IPS DF 6.9 (cell line): ENCODE measurements at places on chromosomes 12 and 14.

DNA sequence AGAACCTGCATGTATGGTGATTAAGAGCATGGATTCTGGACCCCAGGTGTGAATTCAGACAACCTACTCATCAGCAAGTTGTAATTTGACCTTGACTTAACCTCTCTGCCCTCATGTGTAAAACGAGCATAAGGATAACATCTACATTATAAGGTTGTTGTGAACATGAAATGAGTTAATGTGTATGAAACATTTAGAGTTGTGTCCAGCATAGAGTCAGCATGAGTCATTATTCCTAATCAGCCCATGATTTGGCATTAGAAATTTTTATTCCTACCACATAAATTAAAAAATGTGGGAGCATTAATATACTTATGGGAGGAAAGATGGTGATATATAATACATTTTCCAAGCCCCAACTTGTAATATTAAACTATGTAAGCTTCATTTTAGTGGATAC is 95.9 kb upstream of the DDHD1 start:
- no peaks in the 10 kb centered on the region for H3K27me3 ChIP-seq
- no peaks in the 10 kb centered on the region for H3K4me1 ChIP-seq
- no peak for DNase-seq
- no peak overlapping the region for H3K4me3 ChIP-seq
- H3K36me3 ChIP-seq, result no peaks in the 10 kb centered on the region

DNA sequence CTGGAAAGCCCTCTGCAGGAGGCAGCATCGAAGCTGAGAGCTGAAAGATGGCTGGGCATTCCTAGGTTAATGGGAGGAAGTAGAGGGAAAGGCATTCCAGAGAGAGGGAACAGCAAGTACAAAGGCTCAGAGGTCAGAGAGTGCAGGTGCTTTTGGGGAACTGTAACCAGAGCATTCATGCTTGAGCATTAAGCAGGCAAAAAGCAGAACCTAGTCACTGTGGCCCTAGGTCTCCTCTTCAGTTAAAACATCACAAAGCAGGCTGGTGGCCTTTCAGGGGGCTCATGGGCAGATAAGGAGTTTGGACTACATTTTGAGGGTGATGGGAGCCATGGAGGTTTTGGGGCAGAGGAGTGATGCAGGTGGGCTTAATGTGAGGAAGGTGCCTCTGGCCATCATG is 169.2 kb upstream of the MYL2 start:
- DNase-seq, result no peak
- H3K27me3 ChIP-seq, result no peaks in the 10 kb centered on the region
- H3K4me3 ChIP-seq, result no peak overlapping the region

DNA sequence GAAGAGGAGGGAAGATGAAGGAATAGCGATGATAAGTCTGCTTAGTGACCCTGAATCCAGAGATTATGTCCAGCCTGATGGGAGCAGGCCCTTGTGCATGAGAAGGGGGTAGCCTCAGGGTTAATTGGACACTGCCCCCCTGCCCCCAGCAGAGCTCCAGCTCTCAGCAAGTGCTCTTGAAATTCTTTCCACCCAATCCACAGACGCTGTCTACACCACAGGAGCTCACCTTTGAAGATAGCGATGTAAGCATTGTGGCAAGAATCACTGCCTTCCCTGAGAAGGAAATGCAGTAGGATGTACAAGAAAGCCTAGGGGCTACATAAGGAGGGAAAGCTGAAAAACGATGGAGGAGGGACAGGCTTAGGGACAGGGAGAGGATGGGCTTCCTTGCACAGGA is 39.4 kb downstream of the CRACR2A start:
- peaks cover 2% of the 10 kb centered on the region; the same call in 1 of the 2 replicates for H3K4me1 ChIP-seq
- no peak overlapping the region for H3K4me3 ChIP-seq
- DNase-seq, result peak; percentile 22
- no peak overlapping the region for H3K27ac ChIP-seq
- H3K27me3 ChIP-seq, result no peaks in the 10 kb centered on the region

- no peak overlapping the region for H3K4me3 ChIP-seq
- H3K36me3 ChIP-seq, result no peaks in the 10 kb centered on the region
- no peaks in the 10 kb centered on the region for H3K4me1 ChIP-seq
- 0 out of 2 replicates have a peak, but pooled peaks cover 1% of the 10 kb centered on the region for H3K27me3 ChIP-seq
Observed at GRCh38 chr14:39841088-39841487, 408.9 kb upstream of the FBXO33 start.

DNA sequence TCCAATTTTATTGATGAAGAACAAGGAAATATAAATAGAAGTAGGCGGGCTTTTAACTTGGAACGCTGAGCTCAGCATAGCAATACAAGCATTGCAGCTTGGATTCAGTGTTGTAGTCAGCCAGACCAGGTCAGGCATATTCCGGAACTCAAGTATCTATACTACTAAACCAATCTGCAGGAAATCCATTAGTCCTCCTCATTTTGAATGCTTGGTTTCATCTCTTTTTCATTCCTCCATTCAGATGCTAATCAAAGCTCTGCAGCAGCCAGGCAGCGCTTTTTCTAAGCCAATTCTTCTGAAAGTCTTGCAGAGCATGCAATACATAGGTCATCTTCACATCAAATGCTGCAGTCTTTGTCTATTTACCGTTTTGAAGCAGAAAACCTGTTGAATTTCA is 49.0 kb downstream of the KIF21A start:
- H3K4me1 ChIP-seq, result peaks cover 8% of the 10 kb centered on the region; the same call in 1 of the 2 replicates
- H3K36me3 ChIP-seq, result no peaks in the 10 kb centered on the region; the same call in 1 of the 2 replicates
- H3K4me3 ChIP-seq, result no peak overlapping the region
- H3K27ac ChIP-seq, result no peak overlapping the region
- DNase-seq, result peak; percentile 50

DNA sequence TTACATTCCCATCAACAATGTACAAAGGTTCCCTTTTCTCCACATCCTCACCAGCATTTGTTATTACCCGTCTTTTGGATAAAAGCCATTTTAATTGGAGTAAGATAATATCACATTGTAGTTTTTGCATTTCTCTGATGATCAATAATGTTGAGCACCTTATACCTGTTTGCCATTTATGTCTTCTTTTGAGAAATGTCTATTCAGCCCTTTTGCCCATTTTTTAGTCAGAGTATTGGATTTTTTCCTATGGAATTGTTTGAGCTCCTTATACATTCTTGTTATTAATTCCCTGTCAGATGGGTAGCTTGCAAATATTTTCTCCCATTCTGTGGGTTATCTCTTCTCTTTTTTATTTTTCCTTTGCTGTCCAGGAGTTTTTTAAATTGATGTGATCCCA is 10.7 kb upstream of the OR8S1 start:
- no peak overlapping the region for H3K4me3 ChIP-seq
- DNase-seq, result no peak
- H3K27ac ChIP-seq, result no peak overlapping the region
- H3K27me3 ChIP-seq, result no peaks in the 10 kb centered on the region

DNA sequence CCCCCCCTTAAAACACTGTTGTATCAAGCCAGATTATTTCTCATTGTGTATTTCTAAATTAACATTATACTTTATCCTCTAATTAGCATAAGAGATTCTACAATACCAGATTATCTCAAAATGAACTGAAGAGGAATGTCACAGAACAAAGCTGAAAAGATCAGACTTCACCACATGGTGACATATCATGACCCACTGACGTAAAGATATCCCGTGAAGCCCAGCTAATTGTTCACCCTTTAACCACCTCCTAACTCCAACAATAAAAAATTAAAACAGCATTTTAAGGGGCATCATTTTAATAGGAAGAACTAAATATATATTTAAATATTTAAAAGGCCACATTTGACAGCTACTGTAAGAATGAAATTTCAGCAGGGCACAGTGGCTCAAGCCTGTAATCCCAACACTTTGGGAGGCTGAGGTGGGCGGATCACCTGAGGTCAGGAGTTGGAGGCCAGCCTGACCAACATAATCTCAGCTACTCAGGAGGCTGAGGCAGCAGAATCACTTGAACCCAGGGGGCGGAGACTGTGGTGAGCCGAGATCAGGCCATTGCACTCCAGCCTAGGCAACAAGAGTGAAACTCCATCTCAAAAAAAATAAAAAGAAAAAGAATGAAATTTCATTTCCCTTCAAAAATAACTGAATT is 29.0 kb downstream of the CDK17 start:
- H3K4me1 ChIP-seq, result no peaks in the 10 kb centered on the region
- H3K27ac ChIP-seq, result no peak overlapping the region
- H3K27me3 ChIP-seq, result no peaks in the 10 kb centered on the region
- no peaks in the 10 kb centered on the region for H3K36me3 ChIP-seq
- no peak overlapping the region for H3K4me3 ChIP-seq

DNA sequence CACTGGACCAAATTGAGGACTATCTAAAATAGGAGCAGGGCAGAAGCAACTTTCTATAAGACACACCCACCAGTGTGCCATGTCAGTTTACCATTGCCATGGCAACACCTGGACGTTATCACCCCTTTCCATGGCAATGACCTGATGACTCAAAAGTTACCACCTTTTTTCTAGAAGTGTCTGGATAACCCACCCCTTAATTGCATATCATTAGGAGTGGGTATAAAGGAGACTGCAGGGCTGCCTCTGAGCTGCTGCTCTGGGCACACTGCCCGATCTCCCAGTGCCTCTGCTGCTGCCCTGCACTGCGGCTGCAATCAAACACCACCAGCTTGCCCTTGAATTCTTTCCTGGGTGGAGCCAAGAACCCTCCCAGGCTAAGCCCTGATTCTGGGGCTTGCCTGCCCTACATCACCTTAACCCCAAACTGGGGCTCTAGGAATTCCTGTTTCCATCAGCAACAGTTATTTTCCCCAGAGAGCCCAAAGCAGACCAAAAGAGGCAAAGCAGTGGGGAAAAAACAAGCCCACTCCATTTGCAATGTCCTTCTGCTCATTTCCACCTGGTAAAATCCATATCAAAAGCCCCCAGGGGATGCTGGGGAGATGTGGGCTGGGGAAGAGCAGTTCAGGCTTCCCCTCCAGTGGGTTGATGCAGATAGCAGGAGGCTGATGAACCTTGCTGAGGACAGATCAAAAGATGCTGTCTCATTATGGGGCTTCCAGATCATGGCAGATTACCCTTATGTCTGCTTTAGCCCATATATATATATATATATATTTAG is 129.5 kb upstream of the NCOR2 start:
- no peak overlapping the region for H3K4me3 ChIP-seq
- H3K4me1 ChIP-seq, result no peaks in the 10 kb centered on the region
- H3K27me3 ChIP-seq, result no peaks in the 10 kb centered on the region
- no peak overlapping the region for H3K27ac ChIP-seq
- no peak for DNase-seq

DNA sequence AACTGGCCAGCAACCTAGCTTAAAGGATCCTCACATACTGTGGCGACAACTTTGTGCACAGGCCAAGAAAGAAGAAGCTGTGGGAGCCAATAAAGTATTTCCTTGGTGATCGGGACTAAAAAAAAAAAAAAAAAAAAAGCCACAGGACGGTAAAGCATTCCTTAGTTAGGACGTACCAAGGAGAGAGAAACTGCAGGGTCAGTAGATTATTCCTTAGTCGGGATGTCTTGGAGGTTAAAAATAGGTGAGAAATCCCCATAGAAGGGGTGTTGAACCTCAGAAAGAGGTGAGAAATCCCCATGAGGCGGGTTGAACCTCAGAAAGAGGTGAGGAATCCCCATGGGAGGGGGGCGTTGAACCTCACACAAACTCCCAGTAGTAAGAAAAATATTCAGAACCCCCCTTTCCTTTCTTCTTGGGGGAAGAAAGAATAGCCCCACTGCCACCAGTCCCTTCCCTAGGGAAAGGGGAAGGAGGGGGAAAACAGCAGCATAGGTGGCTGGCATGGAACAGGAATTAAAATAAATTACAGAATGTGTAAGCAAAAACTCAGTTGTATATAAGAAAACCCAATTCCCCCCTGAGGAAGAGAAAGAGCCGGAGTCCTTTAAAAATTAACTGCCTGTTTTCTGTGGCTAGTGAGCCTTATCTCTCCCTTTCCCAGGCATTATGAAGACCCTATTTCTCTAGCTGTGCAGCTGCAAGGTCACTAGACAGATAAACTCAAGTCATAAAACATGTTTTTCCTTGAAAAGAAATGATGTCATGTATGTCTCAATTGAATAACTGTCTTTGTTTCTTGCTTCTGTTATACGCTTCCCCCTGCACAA is 26.8 kb downstream of the KLRK1 start:
- no peaks in the 10 kb centered on the region for H3K27me3 ChIP-seq
- no peak for DNase-seq
- H3K4me3 ChIP-seq, result no peak overlapping the region
- H3K36me3 ChIP-seq, result no peaks in the 10 kb centered on the region; the same call in 1 of the 2 replicates
- no peak overlapping the region for H3K27ac ChIP-seq

GRCh38 chr14:20690848-20691640 is 2.5 kb downstream of the ANG start:
- H3K27ac ChIP-seq, result no peak overlapping the region
- no peaks in the 10 kb centered on the region for H3K36me3 ChIP-seq
- no peak for DNase-seq
- H3K4me3 ChIP-seq, result no peak overlapping the region

DNA sequence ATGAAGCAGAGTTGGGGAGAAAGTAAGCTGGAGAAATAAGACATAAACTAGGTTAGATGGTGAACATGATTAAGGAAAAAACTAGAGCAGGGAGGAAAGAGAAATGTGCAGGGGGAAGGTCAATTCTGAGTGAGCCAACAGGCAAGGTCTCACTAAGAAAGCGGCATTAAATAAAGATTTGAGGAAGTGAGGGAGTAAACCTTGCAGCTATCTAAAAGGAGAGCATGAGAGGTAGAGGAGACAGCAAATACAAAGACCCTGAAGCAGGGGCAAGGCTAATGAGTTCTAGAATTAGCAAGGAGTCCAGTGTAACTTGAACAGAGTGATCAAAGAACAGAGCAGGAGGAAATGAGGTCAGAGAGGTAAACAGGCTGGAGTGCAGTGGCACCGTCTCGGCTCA is 4.4 kb upstream of the SOCS2 start:
- H3K27ac ChIP-seq, result no peak overlapping the region
- H3K4me3 ChIP-seq, result no peak overlapping the region
- no peaks in the 10 kb centered on the region for H3K36me3 ChIP-seq
- H3K4me1 ChIP-seq, result no peaks in the 10 kb centered on the region

- H3K27ac ChIP-seq, result no peak overlapping the region
- H3K4me1 ChIP-seq, result no peaks in the 10 kb centered on the region; the same call in 1 of the 2 replicates
- no peak overlapping the region for H3K4me3 ChIP-seq
- no peaks in the 10 kb centered on the region for H3K36me3 ChIP-seq
- no peak for DNase-seq
Observed at GRCh38 chr12:20196767-20197166, 171.6 kb upstream of the PDE3A start.

DNA sequence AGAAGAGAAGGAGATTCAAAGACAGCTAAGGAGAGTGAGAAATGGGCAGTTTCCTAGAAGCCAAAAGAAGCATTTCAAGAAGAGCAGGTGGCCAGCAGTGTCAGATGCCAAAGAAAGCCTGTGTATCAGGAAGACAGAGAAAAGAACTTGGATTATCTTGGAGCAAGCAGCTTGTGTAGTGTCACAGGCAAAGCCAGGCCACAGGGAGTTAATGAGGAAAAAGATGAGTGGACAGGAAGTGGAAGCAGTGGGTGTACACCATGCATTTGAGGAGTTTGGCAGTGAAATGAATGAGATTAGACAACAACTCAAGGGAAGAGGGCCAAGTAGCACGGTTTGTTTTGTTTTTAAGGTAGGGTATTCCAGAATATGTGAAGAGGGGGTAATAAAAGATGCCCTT is 5.6 kb upstream of the MYH7 start:
- no peaks in the 10 kb centered on the region for H3K27me3 ChIP-seq
- no peaks in the 10 kb centered on the region for H3K36me3 ChIP-seq
- DNase-seq, result no peak
- no peak overlapping the region for H3K4me3 ChIP-seq
- no peak overlapping the region for H3K27ac ChIP-seq
- peaks cover 5% of the 10 kb centered on the region; the same call in 1 of the 2 replicates for H3K4me1 ChIP-seq
